ENCODE measurements at places on chromosomes 16 and 17.
A peak's percentile ranks its signal among the peaks of the same experiment; 100 is the strongest.

DNA sequence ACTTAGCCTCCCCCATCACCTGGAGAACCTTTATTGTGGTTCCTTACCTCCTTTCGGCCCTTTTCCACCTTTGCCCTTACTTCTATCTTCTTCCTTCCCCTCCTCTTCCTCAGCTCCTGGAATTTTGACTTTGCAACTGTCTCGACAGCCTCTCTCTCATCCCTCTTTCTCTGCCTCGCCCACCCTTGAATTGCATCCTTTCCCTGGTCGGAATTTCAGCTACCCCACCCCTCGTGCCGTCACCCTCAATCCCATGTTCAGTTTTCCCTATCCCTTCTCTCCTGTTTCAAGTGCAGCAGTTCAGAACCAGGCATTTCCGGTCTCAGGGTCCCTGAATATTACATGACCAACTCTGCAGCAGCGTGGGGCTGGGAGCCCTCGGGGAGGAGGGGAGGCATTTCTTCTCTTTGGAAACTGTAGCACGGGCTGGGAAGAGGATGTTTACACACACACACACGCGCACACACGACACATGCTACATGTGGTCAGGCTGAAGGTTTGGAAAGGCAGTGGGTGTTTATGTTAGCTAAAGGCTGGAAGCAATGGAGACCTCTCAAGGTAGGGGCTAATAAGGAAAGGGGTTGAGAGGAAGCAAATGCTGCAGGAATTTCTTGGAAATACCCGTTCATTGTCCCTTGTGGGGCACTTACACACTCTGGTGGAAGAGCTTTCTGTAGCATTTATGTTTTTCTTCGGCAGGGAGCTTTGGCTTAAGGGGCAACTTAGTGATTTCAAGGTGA is 971 bp downstream of the MINK1 start:
- peak; percentile 39 for ATAC-seq

DNA sequence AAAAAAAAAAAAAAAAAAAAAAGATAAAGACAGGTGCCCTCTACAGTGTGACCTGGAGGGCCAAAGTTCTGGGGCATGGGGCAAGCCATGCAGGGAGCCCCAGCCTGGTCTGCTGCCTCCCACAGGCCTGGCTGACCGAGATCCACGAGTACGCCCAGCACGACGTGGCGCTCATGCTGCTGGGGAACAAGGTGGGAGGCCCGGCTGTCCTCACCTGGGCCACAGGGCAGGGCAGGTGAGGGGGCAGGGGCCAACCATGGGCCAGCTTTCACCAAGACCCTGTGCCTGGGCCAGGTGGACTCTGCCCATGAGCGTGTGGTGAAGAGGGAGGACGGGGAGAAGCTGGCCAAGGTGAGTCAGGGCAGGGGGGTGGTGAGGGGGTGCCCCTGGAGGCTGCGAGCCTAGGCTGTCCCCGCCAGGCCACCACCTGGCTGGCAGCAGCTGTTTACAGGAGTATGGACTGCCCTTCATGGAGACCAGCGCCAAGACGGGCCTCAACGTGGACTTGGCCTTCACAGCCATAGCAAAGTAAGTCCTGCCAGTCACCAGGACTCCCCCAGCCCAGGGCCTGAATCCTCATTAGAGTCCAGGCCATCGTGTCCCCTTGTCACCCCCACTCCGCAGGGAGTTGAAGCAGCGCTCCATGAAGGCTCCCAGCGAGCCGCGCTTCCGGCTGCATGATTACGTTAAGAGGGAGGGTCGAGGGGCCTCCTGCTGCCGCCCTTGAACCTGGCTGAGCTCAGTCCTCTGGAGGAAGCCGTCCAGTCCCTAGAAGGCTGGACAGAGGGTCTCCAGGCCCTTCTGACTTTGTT is 2.7 kb upstream of the TRAF7 start:
- ATAC-seq: no peak

- no peak for ATAC-seq
Observed at GRCh38 chr17:28480799-28481571, 7.5 kb downstream of the SLC13A2 start.

DNA sequence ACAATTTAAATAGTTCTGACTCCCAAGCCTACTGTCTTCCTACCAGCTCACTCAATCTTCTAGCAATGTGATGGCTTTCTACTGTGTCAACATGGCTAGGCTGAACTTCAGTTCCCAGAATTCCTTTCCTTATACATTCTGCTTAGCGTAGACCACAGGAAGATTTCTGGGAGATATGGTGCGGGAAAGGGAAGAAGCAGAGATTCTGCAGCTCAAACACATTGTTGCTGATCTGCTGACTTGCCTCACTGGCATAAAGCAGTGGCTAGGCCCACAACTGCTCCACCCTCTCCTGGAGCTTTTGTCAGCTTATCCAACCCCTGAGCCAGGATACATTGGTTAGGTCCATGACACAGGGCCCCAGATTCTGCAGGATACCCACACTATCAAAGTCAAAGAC is 58.8 kb downstream of the GAS7 start:
- no peak for ATAC-seq

Data from SK-N-SH treated with all-trans-retinoic acid at 6 μM for 48 hours (cell line).